ENCODE measurements at places on chromosomes 5 and 9. TPM values are rescaled to one million over a fixed set of nuclear protein-coding genes. Genes with fewer than 3 reads are reported as not detected.

- no peak overlapping the region for H3K27ac ChIP-seq
- H3K4me3 ChIP-seq, result peak overlapping the region; percentile 31
- peaks cover 23% of the 10 kb centered on the region for H3K27me3 ChIP-seq
- DNase-seq, result peak; percentile 38
- H3K4me1 ChIP-seq, result peaks cover 24% of the 10 kb centered on the region
Measured at GRCh38 chr5:175443514-175444059, 395 bp downstream of the DRD1 start.

The AHRR gene
- 3.4 TPM for total RNA-seq

The SPINK13 gene
- not detected for total RNA-seq

The NUTM2F gene
- not detected for total RNA-seq

The GHR gene
- total RNA-seq, result 12.2 TPM

The IFNA2 gene
- not detected for total RNA-seq

Measured in spinal cord (tissue), 10 donors.